Neuronal stem cell (in vitro differentiated cells): ENCODE measurements at places on chromosomes 4 and X.

DNA sequence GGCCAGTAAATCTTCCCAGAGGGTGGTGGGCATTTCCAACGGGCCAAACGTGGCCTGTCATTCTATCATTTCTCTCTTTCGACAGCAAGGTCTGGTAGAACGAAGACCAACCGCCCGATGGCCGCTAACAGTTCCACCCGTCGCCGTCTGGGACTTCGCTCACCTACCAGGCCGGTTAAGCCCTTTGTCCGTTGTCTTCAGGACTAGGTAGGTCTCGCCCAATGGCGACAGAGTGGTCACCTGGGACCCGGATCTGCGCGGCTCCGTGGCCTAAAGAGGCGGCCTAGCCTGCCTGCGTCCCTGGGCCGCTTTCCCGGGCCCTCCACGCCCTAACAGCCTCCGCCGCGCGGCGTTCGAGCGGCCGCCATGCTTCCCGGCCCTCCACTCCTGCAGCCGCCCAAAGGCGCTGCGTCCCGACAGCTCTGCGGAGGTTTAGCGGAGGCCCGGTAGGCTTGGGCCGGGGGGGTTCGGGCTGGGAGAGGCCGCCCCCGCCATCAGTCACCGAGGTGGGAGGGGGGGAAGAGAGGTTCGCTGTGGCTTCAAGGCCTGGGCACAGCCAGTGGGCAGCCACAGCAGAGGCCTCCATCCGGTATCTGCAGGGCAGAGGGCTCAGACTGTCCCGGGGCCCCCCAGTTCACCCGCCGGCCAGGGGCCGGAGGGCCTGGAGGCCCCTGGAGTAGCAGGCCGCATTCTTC is 194.0 kb upstream of the BRWD3 start:
- DNase-seq, result no peak

DNA sequence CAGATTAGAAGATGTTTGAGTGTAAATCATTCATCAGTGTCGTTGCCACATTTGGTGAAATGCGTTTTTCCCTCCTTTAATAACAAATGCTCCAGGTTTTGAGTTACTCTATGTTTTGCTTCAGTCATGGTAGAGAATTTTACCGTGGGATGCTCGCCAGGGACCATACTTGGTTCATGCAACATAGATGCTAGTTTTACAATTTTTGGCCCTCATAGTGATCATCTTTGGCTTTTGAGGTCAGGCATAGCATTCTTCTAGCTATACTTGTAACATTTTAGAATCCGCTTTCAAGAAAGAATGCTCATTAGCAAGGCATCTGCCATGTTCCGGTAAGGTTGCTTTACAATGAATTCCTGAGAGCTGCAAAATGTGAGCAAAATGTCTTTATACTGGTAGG is 147.2 kb downstream of the SPCS3 start:
- no peak for DNase-seq

DNA sequence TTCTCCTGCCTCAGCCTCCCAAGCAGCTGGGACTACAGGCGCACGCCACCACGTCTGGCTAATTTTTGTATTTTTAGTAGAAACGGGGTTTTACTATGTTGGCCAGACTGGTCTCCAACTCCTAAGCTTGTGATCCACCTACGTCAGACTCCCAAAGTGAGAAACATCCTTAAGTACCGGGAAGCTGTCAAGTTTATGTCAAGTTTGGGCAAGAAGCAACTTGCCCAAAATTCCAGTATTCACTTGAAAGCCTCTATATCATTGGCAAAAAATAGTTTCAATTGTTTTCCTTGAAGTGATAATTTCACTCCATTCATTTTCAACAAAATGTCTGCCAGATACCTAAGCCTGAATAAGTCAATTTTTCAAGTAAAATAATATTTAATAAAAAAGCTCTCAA is 370.0 kb downstream of the FBXO8 start:
- DNase-seq, result no peak

DNA sequence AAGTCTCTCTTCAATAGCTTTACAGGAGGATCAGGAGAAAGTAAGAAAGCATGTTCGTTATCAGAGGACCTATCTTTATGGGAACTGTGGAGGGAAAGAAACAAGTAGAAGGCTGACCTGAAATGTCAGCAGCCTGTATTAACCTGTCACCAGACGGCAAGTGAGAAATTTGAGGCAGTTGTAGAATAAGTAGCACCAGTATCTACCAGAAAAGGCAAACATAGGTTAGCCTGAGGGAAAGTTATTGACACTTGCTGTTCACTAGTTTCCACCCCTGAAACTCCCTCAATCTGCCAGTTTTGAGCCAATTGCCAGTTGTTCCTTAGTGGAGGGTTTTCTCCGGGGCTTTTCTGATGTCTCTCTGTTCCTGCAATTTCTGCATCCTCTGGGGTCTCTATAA is 36.4 kb downstream of the ZNF81 start:
- DNase-seq, result no peak

DNA sequence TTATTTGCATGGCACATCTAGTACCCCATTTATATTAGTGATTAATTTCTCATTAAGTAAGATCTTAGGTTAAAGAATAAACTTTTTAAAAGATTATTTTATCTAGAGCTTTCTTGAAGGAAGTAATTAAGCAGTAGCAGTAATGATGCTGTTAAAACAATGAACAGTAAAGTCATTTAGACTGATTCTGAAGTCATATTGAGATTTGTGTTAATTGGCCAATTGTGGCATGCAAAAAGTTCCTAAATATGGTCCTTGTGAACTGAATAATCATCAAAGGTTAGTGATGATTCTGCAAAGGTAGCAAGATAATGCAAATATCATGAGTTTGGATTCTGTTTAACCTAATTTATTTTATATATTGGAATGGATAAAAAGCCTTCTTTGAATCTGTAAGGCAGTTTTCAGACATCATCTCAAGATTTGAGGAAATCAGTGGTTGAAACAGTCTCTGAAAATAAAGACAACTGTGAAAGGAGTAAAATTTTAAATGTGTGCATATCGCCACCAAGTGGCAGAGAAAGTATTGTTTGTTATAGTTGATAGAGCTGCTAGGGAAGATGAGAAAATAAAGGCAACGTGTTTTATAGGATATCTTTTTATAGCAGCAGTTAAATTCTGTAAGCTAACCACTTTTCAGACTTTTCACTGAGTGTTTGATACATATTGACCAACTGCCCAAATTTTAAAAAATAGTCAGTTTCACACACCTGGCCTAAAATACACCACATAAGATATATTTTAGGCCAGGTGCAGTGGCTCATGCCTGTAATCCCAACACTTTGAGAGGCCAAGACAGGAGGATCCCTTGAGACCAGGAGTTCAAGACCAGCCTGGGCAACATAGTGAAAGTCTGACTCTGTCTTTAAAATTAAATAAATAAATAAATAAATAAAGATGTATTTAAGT is 79.6 kb downstream of the CCKAR start:
- DNase-seq, result peak; percentile 21

- peak; percentile 57 for DNase-seq
These were observed 37.8 kb upstream of the PSAPL1 start for GRCh38 chr4:7472442-7473013.

DNA sequence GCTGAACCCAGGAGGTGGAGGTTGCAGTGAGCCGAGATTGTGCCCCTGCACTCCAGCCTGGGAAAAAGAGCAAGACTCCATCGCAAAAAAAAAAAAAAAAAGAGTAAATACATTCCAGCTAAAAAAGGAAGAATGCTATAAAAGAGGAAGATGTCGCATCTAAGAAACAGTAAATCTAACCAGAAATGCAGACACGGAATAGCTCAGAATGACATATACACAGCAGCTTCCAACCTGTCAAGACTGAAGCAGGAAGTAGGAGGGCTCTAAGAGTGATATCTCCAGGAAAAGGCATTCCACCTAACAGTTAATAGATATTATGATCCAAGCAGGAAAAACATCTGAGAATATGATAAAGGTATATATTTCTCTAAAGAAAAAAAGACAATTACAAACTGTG is 16.0 kb downstream of the CLOCK start:
- DNase-seq, result no peak

DNA sequence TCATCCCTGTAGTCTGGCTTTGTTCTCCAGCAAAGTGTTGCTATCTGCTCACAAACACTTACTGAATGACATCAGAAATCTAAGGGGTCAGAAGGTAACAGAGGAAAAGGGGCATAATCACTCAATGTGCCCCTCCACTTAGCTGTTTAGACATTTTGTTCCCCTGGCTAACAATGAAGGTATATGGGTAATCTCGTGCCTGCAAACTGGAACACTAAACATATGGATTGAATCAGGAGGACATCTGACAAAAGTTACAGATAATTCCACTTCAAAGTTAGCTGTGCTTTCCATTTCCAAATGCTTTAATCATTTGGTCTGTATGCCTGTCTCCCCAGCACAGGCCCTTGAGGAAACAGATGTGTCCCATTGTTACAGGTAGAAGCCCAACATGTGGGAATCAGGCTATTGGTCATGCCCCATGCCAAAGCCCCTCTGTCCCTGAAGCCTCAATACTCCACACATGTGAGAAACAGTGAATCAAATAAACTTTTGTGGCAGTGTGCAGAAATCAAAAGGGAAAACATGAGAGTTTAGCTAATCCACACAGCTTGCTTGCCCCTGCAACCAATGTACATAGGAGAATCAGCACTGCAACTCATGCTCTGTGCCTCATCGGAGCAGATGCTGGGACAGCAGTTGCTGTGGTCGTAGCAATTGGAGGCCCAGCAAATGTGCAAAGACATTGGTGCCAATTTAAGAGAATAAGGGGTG is 111.7 kb downstream of the RNF150 start:
- no peak for DNase-seq
